ENCODE measurements at places on chromosomes 5 and 9. TPM values are rescaled to one million over a fixed set of nuclear protein-coding genes. Genes with fewer than 3 reads are reported as not detected.

GLRX gene
- total RNA-seq, result 34.6 TPM

PCDH1 gene
- 5.4 TPM for total RNA-seq

GRCh38 chr5:60649288-60649917 is 50.6 kb downstream of the DEPDC1B start:
- DNase-seq, result peak; percentile 47

GRCh38 chr9:75188756-75189155 is 100.4 kb downstream of the OSTF1 start:
- DNase-seq, result peak; percentile 7

DNA sequence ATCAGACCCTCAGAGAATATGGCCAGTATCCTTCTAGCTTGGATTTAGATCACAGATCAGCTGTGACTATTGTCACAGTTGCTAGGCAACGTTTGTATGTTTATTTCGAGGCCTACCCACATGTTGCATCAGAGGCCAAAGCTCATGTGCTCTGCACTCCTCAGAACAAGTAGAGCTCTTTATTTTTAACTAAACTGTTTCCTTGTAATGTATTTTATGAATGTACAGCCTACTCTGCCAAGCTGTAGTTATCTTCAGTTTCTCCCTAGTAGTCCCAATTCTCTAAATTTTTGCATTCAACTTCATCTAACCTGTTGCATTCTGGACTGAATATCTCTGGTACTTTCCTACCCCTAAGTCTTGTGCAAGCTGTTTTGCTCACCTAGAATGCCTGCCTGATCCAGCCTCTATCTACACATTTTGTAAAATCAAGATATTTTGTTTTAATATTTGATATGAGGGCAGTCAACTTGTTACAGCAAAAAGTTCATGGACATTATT is 52.8 kb downstream of the CAST start:
- DNase-seq, result peak; percentile 89

DNA sequence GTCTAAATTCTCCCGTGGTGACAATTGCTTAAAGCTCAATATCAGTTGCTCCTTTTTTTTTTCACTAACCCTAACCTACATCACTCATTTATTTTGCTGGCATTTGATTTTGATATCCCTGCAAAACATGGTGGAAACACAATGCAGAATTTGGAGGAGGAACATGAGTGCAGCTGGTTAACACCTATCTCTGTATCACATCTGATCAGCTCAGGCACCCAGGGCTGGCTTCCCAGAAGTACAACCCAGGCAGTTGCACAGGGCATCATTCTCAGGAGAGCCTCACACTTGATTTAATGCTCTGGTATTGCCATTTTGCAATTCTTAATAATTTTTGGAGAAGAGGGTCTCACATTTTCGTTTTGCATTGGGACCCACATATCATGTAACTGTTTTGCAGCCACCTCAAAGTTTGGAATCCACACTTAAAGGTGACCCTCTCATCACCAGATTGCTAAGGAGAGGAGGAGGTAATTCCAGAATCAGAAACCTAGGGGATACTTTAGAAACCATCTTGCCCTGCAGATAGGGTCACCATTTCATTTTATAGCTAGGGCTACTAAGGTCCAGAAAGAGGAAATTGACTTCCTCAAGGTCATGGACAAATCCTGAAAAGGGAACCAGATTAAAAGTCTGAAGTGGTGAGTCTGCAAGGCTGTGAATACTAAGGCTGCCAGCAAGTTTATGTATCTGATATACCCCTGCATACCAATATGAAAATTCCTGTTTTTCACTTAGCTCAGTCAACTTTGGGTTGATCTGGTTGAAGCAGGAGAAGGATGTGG is 19.3 kb upstream of the ADAM19 start:
- DNase-seq, result no peak

- peak; percentile 81 for DNase-seq
Observed at GRCh38 chr9:95736891-95737522, 138.5 kb upstream of the ERCC6L2 start.

- peak; percentile 30 for DNase-seq
Observed at GRCh38 chr5:33170411-33170810, 270.4 kb upstream of the TARS1 start.

All from M059J (cell line).